ENCODE measurements at places on chromosomes 1 and 21. TPM values are rescaled to one million over a fixed set of nuclear protein-coding genes. Genes with fewer than 3 reads are reported as not detected.

ANGPTL3 gene
- total RNA-seq = not detected

DNA sequence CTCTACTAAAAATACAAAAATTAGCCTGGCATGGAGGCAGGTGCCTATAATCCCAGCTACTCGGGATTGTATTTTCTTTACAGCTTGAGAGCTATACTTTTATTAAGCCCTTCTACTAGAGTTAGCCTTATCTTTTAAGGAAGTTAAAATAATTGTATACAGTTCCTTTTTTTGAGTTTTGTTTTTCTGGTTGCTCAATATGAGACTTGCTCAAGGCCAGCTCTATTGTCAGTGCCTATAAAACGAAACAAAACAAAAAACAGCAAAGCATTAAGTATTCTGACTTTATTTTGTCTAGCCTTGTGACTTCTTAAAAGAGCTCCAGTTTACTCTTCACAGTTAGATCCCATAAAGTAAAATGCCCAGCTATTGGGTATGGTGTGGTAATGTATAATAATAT is 17.2 kb downstream of the PKN2 start:
- DNase-seq = no peak
- H3K4me1 ChIP-seq = peaks cover 3% of the 10 kb centered on the region
- H3K27ac ChIP-seq = no peak overlapping the region
- H3K36me3 ChIP-seq = peaks cover 9% of the 10 kb centered on the region

GRCh38 chr1:1591452-1591851 is 8.5 kb downstream of the FNDC10 start:
- no peak overlapping the region for H3K4me3 ChIP-seq
- H3K4me1 ChIP-seq = no peaks in the 10 kb centered on the region
- no peak overlapping the region for H3K27ac ChIP-seq
- DNase-seq = no peak
- H3K27me3 ChIP-seq = peaks cover 3% of the 10 kb centered on the region
- no peaks in the 10 kb centered on the region for H3K36me3 ChIP-seq

DNA sequence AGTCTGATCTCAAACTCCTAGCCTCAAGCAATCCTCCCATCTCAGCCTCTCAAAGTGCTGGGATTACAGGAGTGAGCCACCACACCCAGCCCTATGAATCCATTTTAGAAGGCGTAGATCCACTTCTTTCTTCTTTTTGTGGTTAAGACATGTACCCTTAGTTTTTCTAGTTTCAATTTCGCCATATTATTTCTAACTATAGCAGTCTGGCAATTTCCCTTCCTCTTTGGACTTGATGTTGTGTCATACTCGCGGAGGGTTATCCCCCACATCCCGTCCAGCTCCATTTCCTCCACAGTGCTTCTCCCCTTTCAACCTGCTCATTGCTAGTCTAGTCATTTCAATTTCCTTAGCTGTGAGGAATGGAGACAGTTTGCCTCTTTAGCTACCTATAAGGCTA is 5.2 kb upstream of the LRRC8D start:
- no peak for DNase-seq
- H3K36me3 ChIP-seq = no peaks in the 10 kb centered on the region
- peaks cover 14% of the 10 kb centered on the region for H3K4me1 ChIP-seq
